Right kidney (tissue), 9 donors: ENCODE measurements at places on chromosomes 2 and 18.

DNA sequence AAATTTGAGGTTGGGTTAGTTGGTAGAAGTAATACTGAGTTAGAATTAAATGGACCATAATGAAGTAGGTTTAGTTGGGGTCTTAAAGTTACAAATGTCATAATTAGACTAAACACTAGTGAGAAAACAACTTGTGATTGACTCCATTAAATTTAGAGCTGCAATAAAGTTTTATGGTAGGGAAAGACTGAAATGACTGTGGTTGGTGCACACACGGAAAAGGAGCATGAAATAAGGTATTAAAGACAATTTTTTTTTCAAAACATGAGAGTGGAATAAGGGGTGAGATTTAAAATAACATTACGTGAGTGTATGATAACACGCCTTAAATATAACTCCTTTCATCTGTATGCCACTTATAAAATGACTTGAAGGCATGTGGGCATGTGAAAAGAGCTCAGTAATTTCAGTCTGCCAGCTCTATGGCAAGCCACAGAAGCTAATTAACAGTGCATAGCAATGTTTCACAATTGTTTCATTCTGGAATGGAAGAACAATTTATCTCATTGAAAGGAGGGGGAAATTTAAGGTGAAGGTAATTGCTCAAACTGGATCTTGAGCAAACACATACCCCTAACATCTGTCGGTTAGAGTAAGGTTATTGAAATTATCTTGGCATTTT, 1.4 kb downstream of the FRZB start:
- DNase-seq: no peak

- peak; percentile 18 for DNase-seq
Observed at GRCh38 chr2:102975996-102976975, 214.5 kb downstream of the TMEM182 start.

- DNase-seq: no peak
Observed at GRCh38 chr18:26479681-26480079, 68.7 kb downstream of the KCTD1 start.

- no peak for DNase-seq
Observed at GRCh38 chr2:31693882-31694281, 113.1 kb upstream of the SRD5A2 start.

DNA sequence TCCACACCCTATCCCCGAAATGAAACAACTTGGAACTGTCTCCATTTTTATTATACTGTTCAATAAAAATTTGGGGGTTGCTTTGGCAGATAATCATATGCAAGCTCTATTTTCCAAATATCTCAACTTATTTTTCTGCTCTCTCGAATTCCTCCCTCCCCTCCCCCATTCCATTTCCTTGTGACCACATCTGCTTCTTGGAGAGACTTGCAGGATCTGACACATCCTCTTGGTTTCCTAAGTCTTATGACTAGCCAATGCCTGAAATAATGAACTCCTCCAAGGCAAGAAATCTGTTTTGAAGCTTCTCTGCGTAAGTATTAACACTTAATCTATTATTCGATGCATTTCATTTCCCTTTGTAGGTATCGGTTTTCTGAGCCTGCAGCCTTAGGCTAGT, 16.1 kb downstream of the TGIF1 start:
- DNase-seq: no peak

DNA sequence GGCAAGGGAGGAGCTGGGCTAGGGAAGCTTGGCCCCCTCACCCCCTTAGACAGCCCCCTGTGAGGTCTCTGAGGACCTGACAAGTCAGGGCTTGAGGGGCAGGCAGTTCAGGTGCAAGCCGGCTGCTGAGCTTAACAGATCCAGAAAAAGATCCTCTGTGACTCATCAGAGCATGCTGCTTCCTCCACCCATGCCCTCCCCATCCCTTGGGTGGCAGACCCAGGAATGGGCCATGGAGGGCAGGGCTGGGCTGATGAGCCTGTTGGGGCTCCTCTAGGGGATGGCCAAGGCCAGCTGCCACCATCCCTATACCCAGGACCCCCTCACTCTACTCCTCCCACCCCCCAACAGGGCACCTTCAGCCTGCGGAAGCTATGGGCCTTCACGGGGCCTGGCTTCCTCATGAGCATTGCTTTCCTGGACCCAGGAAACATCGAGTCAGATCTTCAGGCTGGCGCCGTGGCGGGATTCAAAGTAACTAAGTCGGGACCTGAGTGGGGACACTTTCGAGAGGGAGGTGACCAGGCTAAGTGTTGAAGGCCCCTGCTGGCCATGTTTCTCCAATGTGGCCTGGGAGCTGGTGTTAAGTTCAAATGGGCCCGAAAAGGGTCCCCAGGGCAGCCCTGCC, 1.9 kb downstream of the SLC11A1 start:
- no peak for DNase-seq

DNA sequence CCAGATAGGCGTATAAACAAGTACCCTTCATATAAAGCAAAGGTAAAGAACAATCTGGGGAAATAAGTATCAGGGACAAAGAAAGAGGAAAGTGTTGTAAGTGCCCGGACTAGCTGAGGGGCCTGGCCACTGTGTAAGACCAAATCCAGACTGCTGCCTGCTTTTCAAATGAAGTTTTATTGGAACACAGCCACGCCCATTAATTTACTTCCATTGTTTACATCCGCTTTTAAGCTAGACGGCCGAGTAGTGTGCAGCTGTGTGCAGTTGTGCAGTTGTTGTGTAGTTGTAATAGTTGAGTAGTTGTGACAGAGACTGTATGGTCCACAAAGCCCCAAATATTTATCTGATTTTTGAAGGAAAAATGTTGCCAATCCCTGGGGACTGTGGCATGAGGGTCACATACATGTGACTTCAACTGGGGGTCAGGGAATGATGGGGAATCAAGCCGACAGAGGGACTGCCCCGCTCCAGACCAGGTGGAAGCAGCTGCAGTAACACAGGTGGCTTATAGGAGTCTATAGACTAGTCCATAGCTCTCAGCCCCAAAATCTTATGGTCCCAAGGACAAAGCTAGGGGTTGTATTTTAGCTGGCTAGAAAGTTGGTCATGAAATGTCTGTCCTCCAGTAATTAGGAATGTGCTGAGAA, 30.0 kb downstream of the FHL2 start:
- DNase-seq: no peak

GRCh38 chr2:58268685-58269084, 27.6 kb upstream of the FANCL start:
- DNase-seq: no peak

- DNase-seq: no peak
Observed at GRCh38 chr2:80135001-80135400, 169.6 kb downstream of the LRRTM1 start.

GRCh38 chr2:62219407-62220159, 23.7 kb downstream of the B3GNT2 start:
- DNase-seq: no peak

GRCh38 chr2:27006602-27007415, 26.0 kb upstream of the TMEM214 start:
- no peak for DNase-seq

DNA sequence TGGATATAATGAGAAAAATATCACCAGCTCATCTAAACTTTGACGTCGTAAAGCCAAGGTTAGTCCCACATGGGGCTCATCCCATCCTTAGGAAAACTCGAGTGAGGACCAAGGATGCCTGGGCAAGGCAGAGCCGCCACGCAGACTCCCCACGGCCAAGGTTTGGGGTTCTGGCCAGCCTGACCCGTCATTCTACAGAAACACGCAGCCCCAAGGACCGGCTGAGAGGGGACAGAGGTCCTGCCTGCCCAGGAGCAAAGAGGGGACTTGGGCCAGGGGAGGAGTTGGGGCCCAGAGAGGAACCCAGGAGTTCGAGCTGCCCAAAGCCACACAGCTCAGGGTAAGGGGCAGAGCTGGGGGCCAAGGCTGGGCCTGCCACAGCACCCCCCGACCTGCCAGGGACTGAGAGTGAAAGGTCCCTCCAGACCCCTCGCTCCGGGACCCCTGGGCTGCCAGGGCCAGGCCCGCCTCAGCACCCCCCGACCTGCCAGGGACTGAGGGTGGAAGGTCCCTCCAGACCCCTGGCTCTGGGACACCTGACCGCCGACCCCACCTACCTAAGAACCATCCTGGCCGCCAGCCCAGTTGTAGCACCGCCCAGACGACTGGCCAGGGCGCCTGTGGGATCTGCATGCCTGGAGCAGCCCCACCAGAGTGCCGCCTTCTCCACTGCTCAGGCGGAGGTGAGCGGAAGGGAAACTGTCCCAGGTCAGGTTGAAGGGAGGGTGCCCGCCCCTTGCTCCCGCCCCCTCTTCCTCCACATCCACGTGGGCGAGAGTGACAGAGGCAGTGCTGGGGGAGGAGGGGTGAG, at the start of gene PDCD1:
PDCD1 (minus strand) TSS at position 689 of the 811 bp plus-strand sequence; CDS start at position 633, 56 bp downstream.
- no peak for DNase-seq

- DNase-seq: peak; percentile 50
Observed at GRCh38 chr2:160583146-160583535, 89.5 kb upstream of the RBMS1 start.

DNA sequence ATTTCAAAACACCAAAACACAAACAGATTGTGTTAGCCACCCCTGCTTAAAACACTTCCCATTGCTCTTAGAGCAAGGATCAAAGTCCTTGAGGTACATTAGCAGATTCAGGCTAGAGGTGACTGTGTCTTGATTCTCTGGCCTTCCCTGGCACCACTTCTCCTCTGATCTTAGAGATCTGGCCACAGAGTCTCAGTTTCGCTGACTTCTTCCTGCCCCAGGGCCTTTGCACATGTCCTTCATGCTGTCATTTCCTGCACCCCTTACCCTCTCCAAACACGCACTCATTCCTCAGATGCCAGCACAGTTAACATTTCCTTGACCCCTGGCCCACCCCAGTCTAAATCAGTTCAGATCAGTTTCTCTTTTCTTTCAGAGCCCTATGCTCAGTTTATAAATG, 16.9 kb downstream of the CXCR4 start:
- DNase-seq: no peak
